IPS DF 6.9 (cell line): ENCODE measurements at places on chromosomes 11 and 22.

GRCh38 chr11:126403658-126404057 is 48.2 kb downstream of the ST3GAL4 start:
- H3K27me3 ChIP-seq = no peaks in the 10 kb centered on the region
- H3K36me3 ChIP-seq = peaks cover 5% of the 10 kb centered on the region; the same call in 1 of the 2 replicates

- H3K4me3 ChIP-seq = no peak overlapping the region
- H3K36me3 ChIP-seq = no peaks in the 10 kb centered on the region
- H3K27me3 ChIP-seq = no peaks in the 10 kb centered on the region
- H3K27ac ChIP-seq = no peak overlapping the region
Observed at GRCh38 chr11:131240421-131240820, 130.0 kb upstream of the NTM start.

- no peak overlapping the region for H3K4me3 ChIP-seq
- no peak for DNase-seq
- no peaks in the 10 kb centered on the region for H3K27me3 ChIP-seq
- no peaks in the 10 kb centered on the region for H3K36me3 ChIP-seq
- no peaks in the 10 kb centered on the region for H3K4me1 ChIP-seq
Observed at GRCh38 chr11:82041764-82042163, 691.9 kb downstream of the FAM181B start.

GRCh38 chr11:109275931-109276330 is 146.1 kb upstream of the C11orf87 start:
- no peaks in the 10 kb centered on the region for H3K36me3 ChIP-seq
- H3K4me1 ChIP-seq = peaks cover 3% of the 10 kb centered on the region; the same call in 1 of the 2 replicates
- no peak overlapping the region for H3K27ac ChIP-seq
- DNase-seq = no peak

GRCh38 chr11:30149998-30150397 is 80.8 kb upstream of the FSHB start:
- H3K27me3 ChIP-seq = no peaks in the 10 kb centered on the region
- no peak overlapping the region for H3K4me3 ChIP-seq
- H3K36me3 ChIP-seq = no peaks in the 10 kb centered on the region
